ENCODE measurements at places on chromosomes 4 and X. TPM values are rescaled to one million over a fixed set of nuclear protein-coding genes. Genes with fewer than 3 reads are reported as not detected.

GRCh38 chr4:133081246-133081645 is 67.8 kb upstream of the PCDH10 start:
- DNase-seq = no peak

DNA sequence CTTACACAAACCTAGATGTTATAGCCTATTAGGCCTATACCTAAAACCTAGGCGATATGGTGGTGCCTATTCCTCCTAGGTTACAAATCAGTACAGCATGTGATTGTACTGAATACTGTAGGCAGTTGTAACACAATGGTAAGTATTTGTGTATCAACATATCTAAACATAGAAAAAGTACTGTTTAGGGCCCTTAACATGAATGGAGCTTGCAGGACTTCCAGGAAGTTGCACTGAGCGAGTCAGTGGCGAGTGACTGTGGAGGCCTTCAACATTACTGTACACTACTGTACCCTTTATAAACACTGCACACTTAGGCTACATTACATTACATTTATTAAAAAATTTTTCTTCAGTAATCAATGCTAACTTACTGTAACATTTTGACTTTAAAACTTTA is 37.8 kb downstream of the WWC2 start:
- no peak for DNase-seq

GRCh38 chr4:88108747-88109122 is 49.7 kb downstream of the ABCG2 start:
- no peak for DNase-seq

GRCh38 chrX:154490414-154491083 is at the start of gene SLC10A3:
TSS of gene SLC10A3 (minus strand) at chrX:154490629. CDS start at chrX:154488940, 1,689 bp downstream.
- peak; percentile 92 for DNase-seq

DNA sequence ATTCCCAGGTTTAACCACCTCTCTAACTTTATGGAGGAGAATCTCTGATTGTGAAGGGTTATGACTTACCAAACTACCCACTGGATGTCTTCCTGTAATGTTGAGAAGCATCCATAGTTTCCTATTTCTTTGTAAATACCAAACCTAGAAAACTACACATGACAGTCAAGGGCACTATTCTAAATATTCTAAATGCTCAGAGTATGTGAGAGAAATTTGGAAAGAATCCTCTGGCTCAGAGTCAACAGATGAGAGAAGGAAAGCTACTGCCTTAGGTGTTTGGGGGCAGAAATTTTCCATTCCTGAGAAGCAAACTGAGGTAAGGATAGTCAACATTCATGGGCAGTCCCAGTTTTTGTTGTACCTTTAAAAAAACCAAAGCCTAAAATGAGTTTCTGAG is 155.8 kb downstream of the KCNIP4 start:
- DNase-seq = no peak

DNA sequence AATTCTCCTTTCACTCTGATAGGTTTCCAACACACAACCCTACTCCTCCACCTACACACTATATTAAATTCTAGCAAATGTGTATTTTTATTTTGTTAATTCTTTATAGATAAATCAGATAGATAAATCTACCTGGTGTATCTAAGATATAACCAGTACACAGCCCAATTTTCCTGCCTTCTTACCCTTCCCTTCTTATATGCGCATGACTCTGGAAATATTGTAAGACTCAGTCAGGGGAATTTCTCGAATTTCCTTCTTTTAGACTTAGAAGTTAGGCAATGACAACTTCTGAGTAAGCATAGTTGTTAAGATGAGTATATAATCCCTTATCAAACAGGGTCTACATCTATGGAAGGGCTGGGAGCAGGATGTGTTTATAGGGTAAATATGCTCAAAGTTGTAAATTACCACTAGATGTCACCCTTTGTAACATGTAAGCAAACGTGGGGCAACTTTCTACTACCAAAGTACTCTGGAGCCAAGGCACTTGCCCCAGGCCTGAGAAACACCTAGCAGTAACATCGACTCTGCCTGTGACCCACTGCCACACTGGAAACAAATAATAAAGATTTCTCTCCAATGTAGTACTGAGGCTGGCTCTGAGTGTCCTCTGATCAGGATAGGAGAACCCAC is 444.7 kb downstream of the IQCM start:
- DNase-seq = no peak

DNA sequence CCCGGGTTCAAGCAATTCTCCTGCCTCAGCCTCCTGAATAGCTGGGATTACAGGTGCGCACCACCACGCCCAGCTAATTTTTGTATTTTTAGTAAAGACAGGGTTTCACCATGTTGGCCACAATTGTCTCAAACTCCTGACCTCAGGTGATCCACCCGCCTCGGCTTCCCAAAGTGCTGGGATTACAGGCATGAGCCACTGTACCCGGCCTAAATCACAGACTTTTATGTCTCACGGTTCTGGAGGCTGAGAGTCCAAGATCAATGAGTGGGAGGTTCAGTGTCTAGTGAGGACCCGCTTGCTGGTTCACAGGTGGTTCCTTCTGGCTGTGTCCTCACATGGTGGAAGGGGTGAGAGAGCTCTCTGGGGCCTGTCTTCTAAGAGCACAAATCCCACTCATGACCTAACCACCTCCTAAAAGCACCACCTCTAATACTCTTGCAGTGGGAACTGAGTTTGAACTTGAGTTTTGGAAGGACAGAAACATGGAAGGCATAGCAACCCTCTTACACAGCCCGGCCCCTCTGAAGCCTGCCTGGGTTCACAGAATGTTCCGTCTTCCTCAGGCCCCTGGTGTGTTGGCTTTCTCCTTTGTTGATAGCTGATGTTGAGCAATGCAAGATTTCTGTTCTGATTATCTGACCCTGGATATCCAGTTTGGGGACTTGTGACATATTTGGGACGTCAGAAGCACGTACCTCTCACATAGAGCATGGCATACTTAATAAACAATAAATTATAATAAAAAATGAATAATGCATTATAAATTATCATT is 1.9 kb upstream of the AKAP17A start:
- peak; percentile 44 for DNase-seq

DNA sequence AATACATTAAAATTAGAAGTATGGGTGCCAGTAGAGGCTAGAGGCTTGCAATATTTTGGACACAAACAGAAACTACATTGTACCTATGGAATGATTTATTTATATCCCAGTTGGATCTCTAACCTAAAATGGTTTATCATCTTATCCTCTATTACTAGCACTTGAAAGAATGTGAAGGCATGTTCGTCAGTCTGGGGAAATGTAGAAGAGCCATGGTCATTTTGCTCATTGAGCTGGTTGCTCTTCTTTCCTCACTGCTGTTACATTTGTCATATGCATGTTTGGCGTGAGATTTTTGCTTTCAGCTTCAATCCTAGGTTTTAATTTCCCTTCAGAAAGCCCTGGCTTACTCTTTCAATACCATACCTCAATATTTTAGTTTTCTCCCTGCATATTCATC is 82.4 kb upstream of the MYOZ2 start:
- no peak for DNase-seq

- DNase-seq = no peak
These were observed 22.8 kb upstream of the AP1S2 start for GRCh38 chrX:15877380-15877779.

DNA sequence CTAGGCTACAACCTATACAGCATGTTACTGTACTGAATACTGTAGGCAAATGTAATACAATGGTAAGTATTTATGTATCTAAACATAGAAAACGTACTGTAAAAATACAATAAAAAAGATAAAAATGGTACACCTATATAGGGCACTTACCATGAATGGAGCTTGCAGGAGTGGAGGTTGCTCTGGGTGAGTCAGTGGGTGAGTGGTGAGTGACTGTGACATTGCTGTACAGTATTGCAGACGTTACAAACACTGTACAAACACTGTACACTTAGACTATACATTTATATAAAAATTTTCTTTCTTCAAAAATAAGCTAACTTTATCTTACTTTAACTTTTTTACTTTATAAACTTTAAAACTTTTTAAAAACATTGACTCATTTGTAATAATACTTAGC is 190.3 kb upstream of the NR3C2 start:
- DNase-seq = no peak

DNA sequence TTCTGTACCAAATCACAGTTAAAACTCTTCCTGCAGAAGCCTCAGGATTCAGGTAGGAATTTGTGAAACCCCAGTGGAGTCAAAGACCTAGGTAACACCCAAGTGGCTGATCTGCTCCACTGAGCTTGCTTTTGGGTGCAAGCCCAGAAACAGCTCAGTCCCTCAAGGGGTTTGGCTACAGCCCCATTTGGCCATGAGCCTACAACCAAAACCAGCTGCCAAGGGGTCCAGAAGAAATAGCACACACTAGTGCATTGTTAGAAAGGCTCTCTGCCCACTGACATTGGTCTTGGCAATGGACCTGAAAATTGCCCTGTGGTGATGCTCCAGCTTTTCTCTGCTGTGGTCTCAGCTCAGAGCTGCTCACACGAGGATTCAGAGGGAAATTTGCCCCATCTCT is 577.4 kb upstream of the INTU start:
- no peak for DNase-seq

- no peak for DNase-seq
These were observed 120.6 kb downstream of the REELD1 start for GRCh38 chr4:146334862-146335449.

- no peak for DNase-seq
These were observed 374.8 kb downstream of the GPAT3 start for GRCh38 chr4:83910693-83911092.

- no peak for DNase-seq
These were observed 19.5 kb downstream of the ZNF275 start for GRCh38 chrX:153353416-153353815.

- DNase-seq = peak; percentile 24
These were observed 133.3 kb upstream of the MBNL3 start for GRCh38 chrX:132622130-132622529.

- no peak for DNase-seq
These were observed 205.7 kb downstream of the FAT4 start for GRCh38 chr4:125520258-125520990.

DNA sequence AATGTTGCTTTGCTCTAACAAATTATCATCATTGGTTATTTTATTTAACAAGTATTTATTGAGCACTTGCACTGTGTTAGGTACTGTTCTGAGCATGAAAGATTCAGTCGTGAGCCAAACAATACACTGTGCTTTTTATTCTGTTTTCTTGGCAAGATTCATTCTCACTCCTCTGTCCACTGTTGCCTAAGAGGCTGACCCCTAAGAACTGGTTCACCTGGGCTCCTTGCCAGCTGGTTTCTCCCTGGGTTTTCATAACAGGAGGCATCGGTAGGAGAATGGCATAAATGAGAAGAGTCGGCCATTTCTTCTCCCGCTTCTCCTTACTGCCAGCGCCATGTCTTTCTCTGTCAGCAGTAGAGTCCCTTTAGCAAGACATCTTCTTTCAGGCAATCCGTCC is 243.7 kb upstream of the DIAPH2 start:
- no peak for DNase-seq

The ITM2A gene
- total RNA-seq = 74.3 TPM

The INTS6L gene
- 24.9 TPM for total RNA-seq

The APOOL gene
- total RNA-seq = 11.6 TPM

The TCEAL2 gene
- not detected for total RNA-seq

The TRPC3 gene
- 0.50 TPM for total RNA-seq

The TAF7L gene
- total RNA-seq = 0.13 TPM
